Activated CD4-positive, alpha-beta T cell treated with anti-CD3 and anti-CD28 coated beads for 1 hour (primary cell): ENCODE measurements at places on chromosomes 5 and 9.
A peak's percentile ranks its signal among the peaks of the same experiment; 100 is the strongest.

- no peak for DNase-seq
Observed at GRCh38 chr9:13165236-13165945, 114.1 kb downstream of the MPDZ start.

GRCh38 chr9:134885001-134885678 lies 4.5 kb downstream of the FCN2 start:
- no peak for DNase-seq

DNA sequence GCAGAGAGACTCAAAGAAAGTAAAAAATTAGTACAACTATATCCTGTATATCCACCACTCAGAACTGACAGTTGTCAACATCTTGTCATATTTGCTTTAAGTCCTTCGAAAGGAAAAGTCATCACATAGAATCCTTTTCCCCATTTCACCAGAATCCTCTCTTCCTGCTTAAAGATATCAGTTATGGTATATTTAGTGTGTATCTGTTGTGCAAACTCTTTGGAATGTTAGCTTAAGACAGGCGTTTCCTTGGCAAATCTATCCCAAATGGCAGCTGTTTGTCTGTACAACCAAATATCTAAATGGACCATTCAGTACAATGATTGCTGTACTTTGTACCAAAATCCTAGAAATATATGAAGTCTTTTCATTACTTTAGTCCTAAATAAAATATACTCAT lies 98.5 kb downstream of the ITGA1 start:
- no peak for DNase-seq

DNA sequence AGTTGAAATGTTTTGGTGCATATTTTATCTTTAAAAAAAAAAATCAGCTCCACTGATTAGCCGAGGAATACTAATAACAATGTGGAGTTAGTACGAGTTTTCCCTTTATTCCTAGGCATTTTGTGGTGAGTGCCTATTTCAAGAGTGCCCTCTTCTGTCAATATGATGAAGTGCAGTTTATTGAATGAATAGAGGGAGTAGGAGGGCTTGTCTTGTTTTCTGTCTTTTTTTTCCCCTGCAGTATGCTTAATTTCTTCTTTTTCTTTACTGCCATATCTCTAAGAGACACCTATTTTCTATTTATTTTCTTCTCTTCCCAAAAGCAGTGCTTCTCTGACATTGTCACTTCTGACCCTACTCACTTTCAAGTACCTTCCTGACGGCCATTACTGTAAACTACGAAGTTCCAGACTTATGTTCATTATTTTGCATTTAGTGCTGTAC lies 169.6 kb upstream of the PITX1 start:
- no peak for DNase-seq

DNA sequence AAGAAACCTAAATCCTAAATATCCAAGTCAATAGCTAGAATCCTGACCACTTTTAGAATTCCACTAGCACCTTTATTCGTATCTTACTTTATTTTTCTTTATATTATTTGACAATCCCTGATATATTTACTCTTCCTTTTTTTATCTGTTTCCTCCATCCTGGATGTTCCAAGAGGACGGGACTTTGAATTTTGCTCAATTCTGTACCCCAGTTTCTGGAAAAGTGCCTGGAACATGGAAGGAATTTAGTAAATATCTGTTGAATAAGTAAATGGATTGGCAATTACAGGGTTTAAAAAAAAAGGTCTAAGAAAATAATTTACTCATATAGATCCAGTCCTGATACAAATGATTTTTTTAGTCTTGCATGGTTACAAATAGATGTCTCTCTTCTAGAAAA lies 1.2 kb upstream of the NIPSNAP3A start:
- DNase-seq, result no peak

DNA sequence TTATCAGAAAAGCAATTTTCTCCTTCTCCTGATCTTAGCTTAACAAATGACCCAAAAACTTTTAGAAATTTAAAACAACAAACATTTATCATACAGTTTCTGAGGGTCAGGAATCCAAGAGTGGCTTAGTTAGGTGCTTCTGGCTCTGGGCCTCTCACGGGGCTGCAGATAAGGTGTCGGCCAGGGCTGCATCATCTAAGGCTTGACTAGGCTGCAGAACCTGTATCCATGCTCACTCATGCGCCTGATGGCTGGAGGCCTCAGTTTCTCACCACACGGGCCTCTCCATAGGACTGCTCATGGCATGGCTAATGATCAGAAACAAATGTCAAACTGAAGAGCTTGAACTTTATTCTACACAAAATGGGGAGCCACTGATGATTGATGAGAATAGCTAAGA lies 210.0 kb downstream of the SEC61B start:
- no peak for DNase-seq

DNA sequence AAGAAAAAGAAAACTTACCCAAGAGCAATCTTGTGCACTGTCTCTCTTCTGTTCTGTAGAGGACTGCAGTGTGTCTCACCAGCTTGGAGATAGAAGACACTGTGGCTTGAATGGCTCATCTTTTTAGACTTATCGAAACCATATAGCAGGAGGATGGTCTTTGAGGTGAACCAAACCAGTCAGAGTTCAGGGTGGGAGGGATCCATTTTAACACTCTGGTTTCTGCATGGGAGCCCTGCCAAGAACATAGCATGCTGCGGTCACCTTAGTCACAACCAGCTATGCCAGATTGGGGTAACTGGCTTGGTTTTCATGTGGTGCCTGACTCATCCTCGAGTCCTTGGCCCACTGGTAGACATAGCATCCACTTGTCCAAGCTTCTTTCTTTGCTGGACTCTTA lies 135.1 kb downstream of the PAPPA start:
- DNase-seq, result no peak

DNA sequence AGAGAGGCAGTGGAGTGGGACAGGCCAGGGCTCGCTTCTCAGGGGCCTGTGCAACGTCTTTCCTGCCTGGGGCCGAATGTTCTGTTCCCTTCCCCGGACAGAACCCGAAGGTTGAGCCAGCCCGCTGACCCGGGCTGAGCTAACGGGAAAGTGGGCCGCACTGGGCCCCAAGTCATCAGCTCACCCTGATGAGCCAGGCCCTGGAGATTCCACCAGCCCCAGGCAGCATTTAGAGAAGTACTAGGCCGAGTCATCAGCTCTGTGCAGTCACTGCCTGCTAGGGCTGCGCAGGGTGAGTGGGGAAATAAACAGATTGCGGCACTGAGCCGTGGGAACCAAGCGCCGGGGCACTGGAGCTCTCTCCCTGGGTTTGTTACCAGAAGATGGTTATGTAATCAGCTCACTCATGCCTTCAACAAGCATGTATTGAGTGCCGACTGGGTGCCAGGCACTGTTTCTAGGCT lies 29.1 kb upstream of the DUSP1 start:
- DNase-seq, result no peak

GRCh38 chr5:176697934-176698538 lies 50.8 kb downstream of the TSPAN17 start:
- DNase-seq, result no peak

DNA sequence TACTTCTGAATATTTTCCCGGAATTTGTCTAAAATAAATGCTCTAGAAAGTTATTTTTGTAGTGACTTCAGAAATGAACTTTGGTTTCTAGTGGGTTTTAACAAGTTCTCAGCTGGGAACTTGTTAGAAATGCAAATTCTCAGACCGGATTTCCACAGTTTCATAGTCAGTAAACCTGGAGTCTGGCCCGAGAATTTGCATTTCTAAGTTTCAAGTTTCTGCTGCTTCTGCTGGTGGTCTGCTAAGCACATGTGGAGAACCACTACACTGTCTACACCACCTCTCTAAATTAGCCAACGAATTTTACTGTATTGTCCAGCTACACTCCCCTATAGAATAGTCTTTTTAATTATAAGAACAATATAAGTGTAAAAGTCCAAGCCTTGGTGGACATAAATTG lies 208.0 kb downstream of the CHSY3 start:
- no peak for DNase-seq

GRCh38 chr5:147619281-147619878 lies 109.5 kb upstream of the DPYSL3 start:
- no peak for DNase-seq

GRCh38 chr9:126435105-126435504 lies 108.5 kb downstream of the MVB12B start:
- DNase-seq, result no peak

- DNase-seq, result no peak
Observed at GRCh38 chr9:71895955-71896354, 15.0 kb downstream of the ABHD17B start.

DNA sequence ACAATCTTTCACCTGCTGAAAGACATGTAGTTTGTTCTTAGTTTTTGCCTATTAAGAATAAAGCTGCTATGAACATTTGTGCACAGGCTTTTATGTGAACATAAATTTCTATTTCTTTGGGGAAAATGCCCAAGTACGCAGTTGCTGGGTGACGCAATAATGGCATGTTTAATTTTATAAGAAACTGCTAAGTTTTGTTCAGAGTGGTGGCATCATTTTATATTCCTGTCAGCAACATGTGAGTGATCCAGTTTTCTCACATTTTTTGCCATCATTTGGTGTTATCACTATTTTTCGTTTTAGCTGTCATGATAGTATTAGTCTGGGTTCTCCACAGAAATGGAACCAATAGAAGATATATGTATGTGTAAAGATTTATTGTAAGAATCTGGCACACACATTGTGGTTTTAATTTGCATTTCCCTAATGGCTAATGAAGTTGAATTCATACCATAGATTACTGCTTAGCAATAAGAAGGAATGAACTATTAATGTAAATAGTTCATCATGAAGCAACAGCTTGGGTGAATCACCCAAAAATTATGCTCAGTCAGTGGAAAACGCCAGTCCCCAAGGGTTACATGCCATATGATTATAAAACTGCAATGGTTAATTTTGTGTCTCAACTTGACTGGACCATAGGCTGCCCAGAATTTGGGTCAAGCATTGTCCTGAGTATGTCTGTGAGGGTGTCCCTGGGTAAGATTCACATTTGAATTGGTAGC lies 358.6 kb downstream of the MSX2 start:
- DNase-seq, result no peak

- DNase-seq, result no peak
Observed at GRCh38 chr5:126514131-126514557, 80.9 kb downstream of the ALDH7A1 start.

DNA sequence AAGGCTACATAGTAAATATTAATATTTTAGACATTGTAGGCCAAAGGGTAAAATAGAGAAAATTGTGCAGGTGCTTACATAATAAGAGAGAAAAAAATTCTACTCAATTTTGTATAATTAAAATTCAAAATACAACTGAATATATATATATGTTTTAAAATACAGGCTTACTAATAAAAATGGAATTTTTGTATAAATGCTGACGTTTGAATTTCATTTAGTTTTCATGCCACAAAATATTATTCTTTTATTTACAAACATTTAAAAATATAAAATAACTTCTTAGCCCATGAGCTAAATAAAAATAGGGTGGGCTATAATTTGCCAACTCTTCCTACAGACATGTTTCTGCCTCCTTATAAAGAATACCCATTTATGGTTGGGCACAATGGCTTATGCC lies 328.6 kb downstream of the TRPM3 start:
- DNase-seq, result no peak

DNA sequence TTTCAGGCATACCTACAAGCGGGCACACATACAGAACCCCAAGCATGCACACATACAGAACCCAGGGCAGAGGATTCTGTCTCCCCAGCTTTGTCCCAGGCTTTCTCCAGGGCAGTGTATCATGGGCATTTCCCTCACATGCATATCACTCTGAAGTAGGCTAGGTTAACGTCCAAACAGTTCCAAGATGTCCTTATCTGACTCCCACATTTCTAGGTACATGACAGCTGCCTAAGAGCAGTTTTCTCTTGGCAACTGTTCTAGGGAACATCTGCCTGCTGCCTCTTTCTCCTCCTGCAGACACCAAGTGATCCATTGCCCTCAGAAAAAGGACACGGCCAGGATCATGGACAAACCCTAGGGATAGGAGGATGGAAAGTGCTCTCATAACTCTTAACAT lies 84.9 kb upstream of the NR3C1 start:
- no peak for DNase-seq

DNA sequence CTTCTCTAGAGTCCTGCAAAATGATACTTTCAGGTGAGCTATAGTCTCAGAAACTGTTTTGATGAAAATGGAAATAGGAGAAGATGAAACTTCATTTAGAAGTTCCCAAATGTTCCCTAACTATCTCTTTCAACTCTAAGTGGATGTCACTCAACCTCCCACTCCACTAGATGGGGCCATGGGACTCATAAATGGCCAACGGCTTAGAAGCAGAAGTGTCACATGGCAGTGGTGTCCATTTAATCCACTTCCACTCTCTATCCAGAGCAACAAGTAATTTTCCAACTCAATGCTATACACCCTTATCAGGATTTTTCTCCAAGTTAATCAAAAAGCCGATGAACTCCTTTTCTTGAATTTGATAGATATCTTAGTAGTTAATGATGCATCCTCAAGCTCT lies 295.7 kb downstream of the EDIL3 start:
- no peak for DNase-seq

DNA sequence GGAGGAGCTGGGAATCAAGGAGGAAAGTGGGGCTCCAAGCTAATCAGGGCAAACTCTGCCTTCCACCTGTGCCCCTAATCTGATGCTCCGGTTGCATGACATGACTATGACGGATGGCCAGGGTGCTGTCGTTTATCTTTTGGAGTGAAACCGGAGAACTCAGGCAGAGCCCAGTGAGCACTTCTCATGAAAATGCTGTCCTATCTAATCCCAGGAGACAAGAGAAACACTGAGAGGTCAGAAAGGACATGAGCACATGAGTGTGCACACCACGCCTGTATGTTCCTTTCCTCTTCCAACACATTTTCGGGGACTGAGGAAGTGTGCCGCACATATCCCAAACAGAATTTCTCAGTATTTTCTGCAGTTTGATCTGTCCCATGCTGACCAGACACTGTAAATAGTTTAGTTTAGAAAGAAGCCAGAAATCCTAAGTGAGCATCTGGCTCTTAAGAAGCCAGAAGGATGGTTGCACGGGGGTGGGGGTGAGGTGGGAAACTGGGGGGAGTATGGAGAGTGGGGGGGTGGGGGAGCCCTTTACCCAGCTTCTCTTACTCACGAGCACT lies 217.1 kb downstream of the TSSK1B start:
- DNase-seq, result no peak

DNA sequence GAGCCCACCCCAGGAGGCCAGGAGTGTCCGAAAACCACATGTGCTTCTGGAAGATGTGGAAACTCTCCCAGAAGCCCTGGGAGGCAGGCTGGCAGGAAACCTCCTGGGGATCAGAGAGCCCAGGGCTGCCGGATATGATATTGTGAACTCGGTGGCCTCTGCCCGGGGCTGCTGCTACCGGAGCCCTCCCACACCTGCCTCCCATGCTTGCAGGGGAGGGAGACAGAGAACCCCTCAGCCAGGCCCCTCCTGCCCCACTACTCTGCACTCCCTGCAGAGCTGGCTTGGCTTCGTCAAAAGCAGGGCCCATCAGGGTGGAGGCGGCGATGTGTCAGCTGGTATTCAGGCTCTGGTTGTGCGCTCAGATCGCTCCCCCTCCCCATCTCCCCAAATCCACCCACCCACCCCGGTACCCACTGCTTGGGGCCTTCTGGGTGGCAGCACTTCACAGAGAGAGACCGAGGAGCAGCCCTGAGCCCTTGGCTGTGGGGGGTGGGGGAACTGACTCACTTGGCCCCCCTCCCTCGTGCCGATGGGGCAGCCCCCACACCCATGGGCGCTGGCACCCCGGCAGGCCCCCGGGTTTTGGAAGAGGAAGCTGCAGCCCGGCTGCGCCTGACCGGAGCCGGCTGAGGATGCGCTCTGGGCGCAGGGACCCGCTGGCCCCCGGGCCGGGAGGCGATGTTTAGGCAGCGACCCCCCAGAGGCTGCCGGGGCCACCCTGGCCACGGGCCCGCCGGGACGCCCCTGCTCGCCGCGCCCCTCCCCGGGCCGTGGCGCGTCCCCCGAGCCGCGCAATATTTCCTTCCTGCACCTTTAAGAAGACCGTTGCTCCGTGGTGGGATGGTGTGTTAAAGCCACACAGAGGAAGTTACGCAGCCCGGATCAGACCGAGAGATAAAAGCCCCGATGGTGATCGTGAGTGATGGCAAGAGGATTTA lies 786 bp upstream of the NTNG2 start:
- peak; percentile 29 for DNase-seq
